ENCODE measurements at places on chromosomes 7 and 10.

DNA sequence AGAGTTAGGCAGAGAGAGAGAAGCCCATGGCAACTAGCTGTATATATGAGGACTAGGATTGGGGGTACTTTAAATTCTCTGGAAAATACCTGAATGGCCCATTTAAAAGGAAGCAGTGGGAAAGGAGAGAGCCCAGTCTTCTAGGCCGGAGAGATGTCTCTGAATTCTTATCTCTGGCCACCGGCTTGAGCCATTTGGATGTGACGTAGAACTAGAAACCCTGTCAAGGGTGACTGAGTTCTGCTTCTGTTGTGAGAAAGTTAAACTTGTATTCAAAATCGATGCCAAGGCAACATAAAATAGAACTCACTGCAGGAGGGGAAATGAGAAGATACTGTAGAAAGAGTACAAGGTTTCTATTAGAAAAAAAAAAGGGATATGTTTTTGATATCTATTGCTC, 6.3 kb upstream of the GSTK1 start:
- DNase-seq: no peak

- no peak for DNase-seq
These were observed 59.7 kb downstream of the GPR85 start for GRCh38 chr7:113026941-113027340.

- DNase-seq: no peak
These were observed 43.3 kb downstream of the C10orf120 start for GRCh38 chr10:122656308-122656705.

GRCh38 chr10:82208726-82209125, 333.7 kb downstream of the NRG3 start:
- DNase-seq: no peak

DNA sequence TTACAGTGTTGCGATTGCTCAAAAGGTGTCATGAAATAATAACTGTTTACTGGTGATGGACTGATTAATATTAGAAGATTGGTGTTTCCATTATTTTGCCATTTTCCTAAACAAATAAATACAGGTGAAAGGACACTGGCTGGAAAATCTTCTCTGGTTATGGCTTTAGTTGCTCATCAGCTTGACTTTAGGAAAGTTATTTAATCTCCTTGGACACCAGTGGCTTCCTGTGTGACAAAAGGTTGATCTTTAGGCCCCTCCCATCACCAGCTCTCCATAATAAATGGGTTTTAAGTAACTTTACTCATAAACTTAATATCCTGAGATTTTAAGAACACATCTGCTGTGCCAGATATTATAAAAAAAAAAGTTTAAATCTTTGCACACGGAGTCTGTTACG, 737 bp downstream of the CABCOCO1 start:
- DNase-seq: no peak

DNA sequence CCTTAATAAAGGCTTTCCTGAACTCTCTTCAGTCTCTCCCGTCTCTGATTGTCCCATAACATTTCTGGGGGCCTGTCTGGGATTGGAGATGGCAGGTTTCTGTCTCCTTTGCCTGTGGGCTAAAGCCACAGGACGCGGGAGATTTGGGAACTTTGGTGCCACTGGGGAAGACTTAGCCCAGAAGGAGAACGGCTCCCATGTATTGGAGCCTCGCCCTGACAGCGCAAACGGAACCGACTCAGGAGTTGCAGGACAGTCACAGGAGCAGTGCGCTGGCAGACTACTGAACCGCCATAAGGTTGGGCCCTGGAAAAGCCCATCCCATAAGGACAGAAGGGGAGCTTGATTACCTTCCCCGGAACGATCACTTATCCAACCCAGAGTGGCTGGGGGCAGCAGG, 7.1 kb upstream of the ZNF33B start:
- DNase-seq: no peak

DNA sequence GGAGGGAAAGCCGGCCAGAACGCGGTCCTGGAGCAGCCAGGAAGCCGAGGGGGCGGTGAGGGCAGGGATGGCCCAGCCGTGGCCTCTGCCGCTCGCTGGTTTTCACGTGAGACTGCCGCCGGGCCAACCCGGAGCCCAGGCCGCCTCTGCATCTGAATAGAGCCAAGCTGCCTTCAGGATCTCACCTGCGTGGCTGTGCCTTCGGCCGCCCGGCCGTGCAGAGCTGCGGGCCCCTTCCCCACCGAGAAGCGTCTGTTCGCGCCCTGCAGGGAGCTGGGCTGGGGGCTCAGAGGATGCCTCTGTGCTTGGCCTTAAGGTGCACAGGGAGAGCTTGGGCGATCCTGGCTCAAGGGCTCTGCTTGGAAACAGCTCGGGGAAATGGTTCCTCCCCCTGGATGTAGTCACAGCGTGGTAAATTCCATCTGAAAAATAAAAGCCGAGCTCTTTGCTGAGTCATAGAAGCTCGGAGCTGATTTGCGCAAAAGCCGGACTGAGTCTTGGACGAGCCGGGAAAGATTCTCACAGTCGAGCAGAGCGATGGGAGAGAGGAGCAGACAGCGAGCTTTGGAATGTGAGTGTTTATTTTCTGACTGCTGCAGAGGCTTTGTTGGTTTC, at the start of gene JAKMIP3:
JAKMIP3 (plus strand) TSS at position 456 of the 615 bp plus-strand sequence. CDS start 38,863 bp downstream, outside the sequence.
- no peak for DNase-seq

GRCh38 chr7:135480966-135481597, 28.8 kb downstream of the CNOT4 start:
- DNase-seq: no peak

DNA sequence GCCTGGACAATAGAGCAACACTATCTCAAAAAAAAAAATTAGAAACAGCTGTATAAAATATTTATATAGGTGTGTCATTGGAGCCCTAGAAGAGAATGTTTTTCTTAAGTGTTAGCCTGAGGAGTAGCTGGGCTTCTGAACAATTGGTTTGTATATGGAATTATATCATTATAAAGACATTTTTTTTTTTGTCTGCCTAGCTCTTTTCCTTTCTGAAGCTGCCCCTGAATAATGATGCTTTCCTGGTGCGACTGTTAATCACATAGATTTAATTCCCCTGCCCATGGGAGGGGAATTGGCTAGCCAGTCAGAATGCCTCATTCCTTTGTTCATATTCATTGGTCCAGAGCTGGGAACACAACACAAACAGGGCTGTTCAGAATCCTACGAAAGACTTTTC, 13.9 kb upstream of the ABCC2 start:
- no peak for DNase-seq

DNA sequence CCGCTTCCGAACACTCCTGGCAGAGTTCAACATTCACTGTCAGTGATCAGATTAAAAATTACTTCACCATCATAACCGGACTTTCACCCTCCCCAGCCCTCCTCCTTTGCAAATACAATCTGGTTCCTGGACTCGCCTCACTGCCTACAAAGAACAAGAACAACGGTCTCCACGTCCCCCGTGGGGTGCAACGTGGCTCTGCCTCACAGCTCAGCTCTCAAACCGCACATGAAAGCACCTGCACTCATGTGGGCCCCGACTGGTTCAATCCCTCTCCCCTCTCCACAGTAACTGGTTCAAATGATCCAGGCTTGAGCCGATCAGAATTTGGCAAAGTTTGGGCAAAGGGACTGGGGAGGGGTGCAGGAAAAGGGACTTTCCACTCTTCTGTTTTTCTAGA, 21.0 kb downstream of the ASB13 start:
- no peak for DNase-seq

DNA sequence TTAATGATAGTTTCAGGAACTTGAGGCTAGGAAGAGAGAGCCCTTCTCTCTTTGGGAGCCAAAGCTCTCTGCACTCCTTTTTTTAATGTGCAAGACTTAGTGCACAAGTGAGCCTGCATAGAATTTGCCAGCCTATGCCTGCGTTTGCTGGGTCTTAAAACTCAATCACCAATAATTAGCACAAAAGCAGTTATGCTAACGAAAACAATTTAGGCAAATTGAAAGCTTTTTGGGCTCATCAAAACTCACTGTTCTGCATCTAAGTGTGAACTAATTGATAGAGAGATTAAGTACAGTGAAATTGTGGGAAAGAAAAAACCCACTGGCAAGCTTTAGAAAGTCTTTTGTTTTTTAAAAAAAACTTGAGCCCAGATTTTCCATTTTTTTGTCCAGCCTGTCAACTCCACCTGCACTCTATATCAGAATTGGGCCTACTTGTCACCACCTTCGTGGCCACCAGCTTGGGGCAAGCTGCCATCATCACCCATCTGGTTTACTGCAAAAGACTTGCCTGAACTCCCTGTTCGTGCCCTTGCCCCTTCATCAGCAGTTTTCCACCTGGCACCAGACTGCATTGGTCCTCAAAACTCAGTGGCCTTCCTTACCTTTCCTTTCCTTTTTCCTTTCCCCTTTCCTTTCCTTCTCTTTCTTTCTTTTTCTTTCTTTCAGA, 37.8 kb downstream of the CRHR2 start:
- no peak for DNase-seq

DNA sequence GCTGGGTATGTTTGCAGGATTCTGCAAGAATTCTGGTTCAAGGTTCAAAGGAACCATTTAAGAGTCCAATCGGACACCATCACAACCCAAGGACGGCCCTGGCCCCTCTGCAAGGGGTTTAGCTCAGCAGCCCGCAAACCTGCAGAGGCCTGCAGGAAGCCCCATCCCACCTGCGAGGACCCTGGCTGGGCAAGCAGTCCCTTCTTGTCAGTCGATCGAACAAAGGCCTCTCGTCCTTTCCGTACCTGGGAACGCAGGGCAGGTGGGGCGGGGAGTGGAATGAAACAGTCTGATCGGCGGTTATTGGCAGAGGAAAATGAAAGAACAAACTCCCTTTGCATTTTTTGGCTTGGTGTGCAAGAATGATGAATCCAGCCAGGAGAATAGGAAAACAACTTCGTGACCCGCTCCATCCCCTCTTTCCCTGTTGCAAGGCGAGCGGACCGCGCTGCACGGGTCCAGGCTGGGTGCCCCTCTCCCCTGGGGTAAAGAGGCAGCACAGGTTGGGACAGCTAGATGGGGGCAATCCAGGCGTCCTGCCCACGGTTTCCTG, 73.7 kb downstream of the INSIG1 start:
- DNase-seq: no peak

- DNase-seq: no peak
These were observed 119.9 kb downstream of the TFEC start for GRCh38 chr7:115910541-115911164.

- DNase-seq: no peak
These were observed 24.3 kb downstream of the PDGFA start for GRCh38 chr7:495326-495725.

GRCh38 chr7:120221666-120222065, 51.3 kb upstream of the KCND2 start:
- no peak for DNase-seq

GRCh38 chr7:124072603-124073309, 39.9 kb upstream of the TMEM229A start:
- DNase-seq: no peak

GRCh38 chr7:95317546-95317945, 6.8 kb downstream of the PON1 start:
- DNase-seq: no peak

GRCh38 chr7:129009437-129009836, 45.5 kb downstream of the TNPO3 start:
- no peak for DNase-seq

GRCh38 chr10:122363722-122364463, 10.6 kb upstream of the PLEKHA1 start:
- no peak for DNase-seq

DNA sequence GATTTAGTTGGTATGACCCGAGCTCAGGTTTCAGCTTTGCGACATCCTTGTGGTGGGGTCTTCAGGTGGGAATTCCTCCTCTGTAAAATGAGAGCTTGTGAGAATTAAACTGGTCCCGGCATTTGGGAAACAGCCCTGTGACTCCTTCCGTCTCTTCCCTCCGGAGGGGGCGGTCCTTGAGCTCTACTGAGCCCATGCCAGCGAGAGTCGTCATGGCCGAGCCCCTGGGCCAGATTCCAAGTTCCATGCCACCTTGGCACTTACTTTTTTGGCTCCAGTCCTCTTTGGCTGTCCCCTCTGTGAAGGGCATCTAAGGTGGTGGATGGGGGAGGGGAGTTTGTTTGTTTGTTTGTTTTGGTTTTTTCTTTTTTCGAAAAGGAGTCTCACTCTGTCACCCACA, 47.6 kb downstream of the GTF2IRD1 start:
- no peak for DNase-seq

DNA sequence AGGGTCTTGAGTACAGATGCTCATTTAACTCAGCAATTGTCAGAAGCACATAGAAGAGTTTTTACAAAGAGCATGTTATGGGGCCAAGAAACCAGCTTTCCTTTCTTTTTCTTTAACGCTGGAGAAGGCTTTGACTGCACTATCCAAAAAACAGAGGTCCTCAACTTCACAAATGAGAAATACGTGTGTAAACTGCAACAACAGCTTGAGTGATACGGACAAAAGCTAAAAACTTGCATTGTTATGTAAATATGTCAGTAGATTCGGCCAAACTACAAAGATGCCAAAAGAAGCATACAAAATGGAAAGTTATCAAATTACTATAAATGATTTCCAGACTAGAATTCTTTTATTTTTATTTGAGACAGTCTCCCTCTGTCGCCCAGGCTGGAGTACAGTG, 62.4 kb upstream of the C10orf90 start:
- DNase-seq: no peak

DNA sequence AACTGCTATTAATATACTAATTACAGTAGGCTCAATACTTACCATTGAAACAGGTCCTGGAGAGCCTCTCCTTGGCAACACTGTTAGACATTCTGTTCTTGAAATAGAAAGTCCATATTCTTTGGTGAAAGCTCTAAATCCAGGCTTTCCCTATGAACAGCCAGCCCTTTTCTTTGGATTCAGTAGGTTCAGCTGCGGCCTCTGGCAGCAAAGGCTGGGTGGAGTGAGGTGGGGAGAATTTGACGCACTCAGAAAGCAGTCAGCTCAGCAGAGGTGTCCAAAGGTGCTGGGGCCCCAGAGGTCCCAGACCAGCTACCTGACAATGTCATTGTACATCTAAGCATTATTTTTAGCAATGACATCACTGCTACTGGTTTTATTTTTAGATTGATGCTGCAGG, 146.1 kb downstream of the GRK5 start:
- no peak for DNase-seq

DNA sequence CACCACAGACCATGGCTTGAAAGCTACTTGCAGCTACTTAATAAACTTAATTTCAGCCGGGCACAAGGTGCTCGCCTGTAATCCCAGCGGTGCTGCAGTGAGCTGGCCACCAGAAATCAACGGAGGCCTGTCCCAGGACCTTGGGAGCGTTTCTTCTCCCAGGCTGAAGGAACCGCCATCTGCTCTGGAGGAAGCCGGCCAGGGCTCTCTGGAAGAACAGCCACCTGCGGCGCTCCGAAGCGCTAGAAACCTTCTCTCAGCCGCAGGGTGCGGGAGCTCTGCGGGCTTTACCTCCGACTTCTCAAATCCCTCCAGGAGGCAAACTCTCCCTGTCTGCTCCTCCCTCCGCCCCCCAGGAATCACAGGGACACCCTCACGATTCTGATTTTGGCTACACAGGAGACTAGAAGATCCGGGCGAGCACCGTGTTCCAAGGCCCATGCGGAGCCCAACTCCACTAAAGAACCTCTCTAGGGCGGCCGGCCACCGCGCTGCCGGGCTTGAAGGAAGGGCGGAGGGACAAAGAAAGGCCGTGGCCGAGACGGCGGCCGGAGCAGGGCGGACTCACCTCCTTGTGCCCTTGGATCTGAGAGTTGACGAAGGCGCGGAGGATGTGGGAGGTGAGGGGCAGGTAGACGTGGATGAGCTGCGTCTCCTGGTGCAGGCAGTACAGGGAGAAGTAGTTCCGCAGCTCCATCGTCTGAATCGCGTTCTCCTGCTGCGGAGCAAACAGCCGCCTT, 14.4 kb downstream of the NUDT1 start:
- no peak for DNase-seq
